DMS79 (cell line): ENCODE measurements at places on chromosomes 2 and 18.

DNA sequence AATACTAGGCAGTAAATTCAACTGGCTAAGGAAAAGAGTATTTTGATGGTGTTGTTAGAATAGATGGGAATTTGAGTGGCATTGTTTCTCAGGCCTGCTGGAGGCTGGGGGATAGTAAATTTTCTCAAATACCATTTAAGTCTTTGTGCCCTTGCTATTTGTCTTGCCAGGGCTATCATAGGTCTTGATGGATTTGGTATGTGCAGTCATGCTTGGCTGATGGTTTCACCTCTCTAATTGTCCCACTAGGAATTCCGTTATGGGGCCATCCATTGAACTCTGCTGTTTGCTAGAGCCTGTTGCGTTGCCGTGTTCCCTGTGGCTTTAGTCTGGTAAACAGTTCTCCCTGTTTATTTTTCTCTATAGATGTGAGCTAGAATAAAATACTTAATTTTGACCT is 438.1 kb upstream of the FAM98A start:
- DNase-seq, result no peak

DNA sequence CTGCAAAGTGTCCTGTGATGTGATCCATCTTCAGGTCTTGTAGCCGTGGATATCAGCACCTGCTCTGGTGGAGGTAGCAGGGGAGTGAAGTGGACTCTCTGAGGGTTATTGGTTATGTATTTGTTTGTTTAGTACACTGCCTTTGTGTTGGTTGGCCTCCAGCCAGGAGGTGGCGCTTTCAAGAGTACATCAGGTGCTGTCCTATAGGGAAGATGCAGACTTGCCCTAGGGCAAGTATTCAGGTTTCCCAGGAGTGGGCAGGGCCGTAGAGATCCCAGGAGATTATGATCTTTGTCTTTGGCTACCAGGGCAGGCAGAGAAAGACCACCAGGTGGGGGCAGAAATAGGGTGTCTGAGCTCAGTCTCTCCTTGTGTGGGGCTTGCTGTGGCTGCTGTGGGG is 411.8 kb downstream of the SOX11 start:
- DNase-seq, result peak; percentile 46

DNA sequence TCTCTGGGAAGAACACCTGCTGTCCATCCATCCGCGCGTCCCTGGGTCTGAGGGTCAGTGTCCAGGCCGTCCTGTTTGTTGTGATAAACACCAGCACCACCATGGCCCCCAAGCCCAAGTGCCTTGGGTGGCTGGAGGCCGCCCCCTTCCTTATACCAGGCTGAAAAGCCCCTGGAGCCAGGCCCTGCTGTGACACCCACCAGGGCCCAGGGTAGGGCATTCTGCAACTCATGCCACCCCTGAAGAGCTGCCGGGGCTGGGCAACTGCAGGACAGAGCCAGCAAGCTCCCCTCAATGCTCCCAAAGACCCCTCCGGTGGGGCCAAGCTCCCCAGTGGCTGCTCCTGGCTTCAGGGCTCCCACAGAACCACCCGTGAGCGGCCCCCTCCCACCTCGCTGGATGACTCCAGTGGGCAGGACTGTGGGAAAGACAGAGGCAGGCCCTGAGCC is 31.9 kb upstream of the SNED1 start:
- DNase-seq, result no peak

GRCh38 chr18:3511980-3512379 is 62.0 kb downstream of the TGIF1 start:
- DNase-seq, result no peak

- DNase-seq, result no peak
Observed at GRCh38 chr2:44218771-44219170, 50.1 kb downstream of the PPM1B start.

DNA sequence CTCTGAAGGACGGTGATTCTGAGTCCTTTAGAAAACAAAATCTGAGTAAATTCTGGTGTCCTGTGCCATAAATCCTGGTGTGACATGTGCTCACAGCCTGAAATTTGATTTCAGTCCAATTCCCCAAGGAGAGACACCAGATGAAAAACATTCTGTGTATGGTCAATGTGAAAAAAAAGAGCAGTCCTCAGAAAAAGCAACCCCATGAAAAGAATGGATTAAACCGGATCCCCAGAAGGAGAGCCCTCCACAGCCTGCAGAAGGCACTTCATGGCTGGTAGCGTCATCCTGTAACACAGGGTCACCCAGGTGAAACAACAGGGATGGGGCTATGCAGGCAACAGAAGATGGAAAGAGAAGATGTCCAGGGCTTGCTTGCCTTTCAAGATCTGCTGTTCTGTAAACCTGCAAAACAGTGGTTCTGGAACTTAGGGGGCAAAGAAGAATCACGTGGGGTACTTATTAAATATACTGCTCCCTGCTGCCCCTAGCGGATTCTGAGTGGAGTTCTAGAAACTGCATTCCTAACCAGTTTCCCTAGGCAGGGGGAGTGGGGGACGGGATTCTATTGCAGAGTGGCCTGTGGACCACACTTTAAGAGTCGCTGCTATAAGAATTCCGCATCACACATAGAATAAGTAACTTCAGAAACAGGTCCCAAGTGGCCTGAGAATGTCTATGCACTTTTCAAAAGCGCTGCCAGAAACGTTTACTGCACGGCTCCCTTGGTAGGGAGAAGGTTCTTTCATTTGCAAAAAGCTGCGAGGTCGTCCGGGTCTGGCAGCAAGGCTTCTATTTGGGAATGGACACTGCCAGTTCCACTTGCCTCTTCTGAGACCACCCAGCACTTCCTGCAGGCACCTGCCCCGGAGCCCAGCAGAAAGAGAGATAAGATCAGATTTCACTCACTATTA is 118.9 kb upstream of the ARL5A start:
- DNase-seq, result no peak
